ENCODE measurements at places on chromosomes 6 and 20.

DNA sequence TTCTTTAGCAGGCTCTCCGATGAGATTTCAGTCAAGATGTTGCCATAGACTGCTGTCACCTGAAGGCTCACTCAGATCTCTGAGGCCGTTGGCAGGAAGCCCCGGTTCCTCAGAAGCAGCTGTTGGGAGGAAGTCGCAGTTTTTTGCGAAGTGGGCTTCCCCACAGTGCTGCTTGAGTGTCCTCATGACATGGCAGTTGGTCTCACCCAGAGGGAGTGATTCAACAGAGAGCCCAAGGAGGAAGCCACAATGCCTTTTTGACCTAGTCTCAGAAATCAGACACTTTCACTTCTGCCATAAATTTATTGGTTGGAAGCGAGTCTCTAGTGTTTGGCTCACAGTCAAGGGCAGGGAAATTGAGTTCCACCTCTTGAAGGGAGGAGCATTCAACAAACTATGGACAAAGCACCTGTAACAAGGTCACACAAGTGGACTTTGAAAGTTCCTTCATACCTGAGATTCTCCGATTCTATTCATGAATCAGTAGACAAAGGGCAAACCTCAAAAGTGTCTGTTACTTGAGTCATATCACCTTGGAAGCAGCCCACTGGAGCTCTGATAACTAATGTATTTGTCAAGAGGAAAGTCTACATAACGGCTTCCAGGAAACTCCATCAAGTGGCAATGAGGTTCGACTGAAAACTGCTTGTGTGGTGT is 208.3 kb downstream of the TASP1 start:
- DNase-seq = no peak

DNA sequence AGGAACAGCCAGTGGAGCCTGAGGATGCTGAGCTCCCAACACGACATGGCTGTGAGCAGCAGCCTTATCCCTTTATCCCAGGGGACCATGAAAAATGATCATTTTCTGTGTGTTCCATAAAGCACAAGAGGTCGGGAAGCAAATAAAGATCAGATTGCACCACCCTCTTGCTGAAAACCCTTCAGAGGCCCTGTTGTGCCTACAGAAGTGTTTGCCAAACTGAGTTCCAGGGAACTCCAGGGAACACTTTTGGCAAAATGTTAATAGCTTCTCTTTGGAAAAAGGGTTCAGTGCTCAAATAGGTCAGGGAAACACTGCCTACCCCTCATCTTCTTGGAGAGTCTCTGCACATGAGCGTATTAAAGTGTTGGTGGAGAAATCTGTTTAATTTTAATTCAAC is 24.4 kb downstream of the ARMC2 start:
- DNase-seq = no peak

- DNase-seq = no peak
Observed at GRCh38 chr6:12369781-12370262, 79.7 kb downstream of the EDN1 start.

DNA sequence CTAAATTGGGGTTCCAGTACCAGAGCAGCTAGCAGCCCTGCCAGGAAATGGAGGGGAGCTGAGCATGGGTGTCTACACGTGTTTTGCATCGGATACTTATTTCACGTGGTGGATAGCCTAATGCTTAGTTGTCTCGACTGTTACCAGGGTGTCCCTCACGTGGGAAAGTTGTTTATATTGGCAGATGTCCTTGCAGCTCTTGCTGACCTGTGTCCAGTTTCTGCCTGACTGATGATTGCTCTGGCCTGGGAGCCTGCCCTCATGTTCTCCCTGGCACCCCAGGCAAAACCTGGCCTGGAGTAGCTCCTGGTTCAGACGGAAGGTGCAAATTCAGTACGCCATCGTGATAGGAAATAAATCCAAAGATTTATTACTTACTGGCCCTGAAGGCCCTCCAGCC is 11.8 kb upstream of the FERMT1 start:
- no peak for DNase-seq

DNA sequence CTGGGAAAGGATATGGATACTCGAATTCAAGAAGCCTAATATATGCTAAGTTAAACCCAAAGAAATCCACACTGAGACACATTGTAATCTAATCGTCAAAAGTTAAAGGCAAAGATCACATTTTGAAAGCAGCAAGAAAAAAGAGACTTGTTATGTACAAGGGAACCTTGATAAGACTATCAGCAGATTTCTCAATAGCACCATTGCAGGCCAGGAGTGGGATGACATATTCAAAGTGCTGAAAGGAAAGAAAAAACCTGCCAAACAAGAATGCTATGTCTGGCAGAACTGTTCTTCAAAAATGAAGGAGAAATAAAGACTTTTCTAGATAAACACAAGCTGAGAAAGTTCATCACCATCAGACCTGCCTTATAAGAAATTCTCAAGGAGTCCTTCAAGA is 75.2 kb downstream of the COL21A1 start:
- DNase-seq = no peak

DNA sequence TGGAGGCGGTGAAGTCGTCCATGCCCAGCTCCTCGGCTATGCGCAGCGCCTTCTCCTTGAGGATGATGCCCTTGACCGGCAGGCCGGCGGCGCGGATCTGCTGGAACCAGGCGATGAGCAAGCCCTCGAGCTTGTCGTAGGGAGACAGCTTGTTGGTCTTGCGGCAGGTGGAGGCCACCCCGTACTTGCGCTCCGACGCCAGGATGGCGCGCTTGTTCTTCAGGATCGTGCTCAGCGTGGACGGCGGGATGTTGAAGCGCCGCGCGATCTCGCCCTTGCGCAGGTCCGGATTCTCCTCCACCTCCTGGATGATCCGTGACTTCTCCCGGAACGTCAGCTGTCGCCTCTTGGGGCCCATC is 435 bp downstream of the CENPB start:
- DNase-seq = no peak

DNA sequence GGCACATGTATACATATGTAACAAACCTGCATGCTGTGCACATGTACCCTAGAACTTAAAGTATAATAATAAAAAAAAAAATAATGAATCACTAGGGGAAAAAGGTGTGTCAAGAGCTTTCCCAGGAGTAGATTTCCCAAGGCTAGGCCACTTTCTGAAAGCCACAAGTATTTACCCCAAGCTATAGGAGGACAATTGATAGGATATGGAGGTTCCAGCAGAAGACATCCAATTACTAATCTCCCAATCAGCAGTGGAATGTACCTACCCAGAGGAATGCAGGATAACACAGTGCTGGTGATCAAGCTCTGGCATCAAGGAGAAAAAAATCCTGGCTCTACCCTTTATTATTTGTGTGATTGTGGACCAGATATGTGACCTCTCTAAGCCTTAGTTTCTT is 562.7 kb downstream of the RFPL4B start:
- DNase-seq = no peak

DNA sequence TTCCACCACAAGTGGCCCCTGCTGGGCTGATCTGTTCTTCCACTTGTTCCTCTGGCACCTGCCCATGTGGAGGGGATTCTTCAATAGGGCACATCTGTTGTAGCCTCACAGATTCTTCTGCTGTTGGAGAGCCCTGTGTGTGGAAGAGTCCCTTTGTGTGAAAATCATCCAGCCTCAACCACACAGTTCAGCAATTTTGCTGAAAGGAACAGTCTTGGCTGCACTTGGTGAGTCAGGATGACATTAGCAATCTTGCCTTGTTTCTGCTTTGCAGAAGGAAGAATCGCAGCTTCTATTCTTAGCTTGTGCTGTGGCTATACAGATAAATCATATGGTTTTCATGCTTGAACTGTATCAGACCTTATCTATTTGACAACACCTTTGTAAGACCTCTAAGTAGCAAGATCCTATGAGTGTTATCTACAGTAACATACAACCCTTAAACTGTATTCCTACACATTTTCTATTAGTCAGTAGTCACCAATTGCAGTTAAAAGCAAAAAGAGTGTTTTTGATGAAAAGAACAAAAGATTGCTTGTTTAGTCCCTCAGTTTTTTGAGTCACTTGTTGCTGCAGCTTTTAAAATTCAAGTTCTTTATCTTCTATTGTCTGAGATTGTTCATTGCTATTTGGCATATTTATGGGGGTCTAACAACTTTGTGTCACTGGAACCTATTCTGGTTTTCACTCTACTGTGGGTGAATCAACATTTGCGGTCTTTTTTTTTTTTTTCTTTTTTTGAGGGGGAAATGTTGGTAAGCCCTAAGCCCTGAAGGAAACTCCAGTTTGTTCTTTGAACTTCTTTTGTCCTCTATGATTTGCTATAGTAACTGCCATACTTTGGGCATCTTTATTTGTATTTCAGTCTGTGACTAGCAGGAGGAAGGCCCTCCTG is 231.6 kb downstream of the TFAP2B start:
- DNase-seq = no peak

DNA sequence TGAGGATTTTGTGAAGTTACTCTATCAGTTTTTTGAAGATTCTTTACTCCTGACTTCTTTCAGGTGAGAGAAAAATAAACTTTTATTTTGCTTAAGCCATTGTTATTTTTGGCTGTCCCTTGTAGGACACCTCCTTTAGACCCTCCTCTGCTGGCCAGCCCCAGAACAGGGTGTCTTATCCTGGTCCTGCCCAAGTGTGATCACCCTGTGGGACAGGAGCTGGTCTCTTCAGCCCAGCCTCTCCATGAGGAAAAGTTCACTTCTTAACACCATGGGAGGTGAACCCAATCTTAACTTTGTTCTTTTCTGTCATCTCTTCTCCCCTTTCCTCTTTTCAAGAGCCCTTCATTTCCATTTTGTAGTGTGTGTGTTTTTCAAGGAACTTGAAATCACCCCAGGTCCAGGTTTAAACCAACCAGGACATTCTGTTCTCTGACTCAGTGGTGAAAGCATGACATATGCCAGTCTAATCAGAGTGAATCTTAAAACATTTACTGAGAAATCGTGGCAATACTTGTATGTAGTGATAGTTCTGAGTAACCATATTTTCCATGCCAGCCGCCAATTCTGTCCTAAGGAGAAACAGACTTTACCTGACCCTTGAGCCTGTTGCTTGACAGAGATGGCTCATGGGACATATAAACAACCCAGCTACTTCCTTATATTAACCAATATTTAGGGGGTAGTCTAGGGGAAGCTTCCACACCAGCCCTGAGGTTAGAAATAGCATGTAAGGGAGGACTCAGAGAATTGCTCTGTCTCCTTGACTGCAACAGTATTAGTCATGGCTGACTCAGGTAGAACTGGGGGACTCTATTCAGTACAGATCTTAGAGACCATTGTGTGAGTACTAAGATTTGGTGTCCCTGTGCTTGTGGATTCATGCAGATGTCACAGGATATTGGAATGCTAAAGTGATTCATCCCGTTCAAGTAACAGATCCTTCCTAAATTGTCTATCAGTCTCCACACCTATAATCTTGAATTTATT is 48.8 kb downstream of the FLRT3 start:
- no peak for DNase-seq

- DNase-seq = no peak
Observed at GRCh38 chr6:116190550-116190949, 63.3 kb downstream of the TSPYL4 start.

DNA sequence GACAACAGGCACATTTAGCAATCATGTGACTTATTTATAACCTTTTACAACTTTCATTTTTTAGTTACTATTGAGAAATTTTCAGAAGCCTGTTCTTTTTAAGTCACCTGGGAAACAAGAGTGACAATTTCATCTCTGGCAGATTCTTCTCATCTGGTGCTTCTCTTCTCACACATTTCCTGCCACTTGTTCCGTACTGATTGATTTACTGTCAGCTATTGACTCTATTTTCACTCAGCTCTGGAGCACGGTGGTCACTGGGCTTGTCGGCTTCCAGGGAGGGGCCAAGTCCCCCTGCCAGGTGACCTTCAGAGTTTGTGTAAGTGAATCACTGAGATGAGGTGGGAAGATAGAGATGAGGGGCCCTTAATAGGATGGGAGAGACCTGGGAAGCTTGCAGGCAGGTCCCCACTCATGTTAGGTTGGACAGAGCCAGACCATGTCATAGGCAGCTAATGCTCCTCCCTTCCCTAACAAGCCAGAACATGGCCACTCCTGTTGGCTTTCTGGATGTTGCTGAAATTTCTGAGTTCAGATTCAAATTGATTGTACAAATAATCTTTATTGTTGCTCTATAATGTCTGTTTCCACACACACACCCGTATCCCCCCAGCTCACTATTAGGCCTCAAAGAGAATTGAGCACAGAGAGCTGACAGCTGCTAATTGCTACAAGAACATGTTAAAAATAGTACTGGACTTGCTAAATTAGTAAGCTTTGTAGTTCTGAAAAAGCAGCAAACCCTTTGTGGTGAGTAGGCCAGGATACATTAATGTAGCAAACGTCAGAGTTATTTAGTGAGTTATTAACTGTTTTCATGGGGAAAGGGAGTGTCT is 13.3 kb downstream of the DUSP22 start:
- no peak for DNase-seq

DNA sequence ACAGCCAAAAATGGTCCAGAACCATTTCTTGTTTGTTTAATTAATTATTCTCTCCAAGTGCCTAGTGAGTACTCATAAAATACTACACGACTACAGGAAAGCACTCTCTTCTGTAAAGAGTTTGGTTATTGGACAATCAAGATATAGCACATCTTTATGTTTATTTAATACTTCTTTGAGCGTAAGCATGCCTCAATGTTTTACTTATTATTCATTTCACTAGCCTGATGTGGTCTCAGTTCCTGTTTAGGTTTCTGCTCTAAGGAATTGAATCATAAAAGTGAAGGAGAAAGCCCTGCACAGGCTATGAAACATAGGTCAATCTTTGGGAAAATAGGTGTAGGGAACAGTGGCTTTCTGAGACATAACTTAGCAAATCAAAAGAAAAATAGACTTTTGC is 45.9 kb upstream of the AIG1 start:
- DNase-seq = no peak

DNA sequence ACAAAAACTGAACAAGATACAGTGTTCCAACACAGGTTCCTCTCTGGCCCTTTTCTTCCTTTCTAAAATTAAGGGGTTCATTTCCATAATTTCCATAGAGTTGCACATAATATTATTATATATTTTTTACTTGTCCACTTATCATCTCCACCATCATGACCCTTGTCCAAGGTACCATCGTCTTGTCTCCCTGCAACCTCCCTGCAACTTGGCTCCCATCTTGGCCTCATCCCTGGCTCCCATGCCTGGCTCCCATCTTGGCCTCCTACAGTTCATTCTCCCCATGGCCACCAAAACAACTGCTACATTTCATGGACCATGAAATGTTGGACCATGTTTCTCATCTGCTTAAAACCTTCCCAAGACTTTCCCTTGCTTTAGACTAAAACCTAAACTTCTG is 3.1 kb upstream of the KCNB1 start:
- no peak for DNase-seq

DNA sequence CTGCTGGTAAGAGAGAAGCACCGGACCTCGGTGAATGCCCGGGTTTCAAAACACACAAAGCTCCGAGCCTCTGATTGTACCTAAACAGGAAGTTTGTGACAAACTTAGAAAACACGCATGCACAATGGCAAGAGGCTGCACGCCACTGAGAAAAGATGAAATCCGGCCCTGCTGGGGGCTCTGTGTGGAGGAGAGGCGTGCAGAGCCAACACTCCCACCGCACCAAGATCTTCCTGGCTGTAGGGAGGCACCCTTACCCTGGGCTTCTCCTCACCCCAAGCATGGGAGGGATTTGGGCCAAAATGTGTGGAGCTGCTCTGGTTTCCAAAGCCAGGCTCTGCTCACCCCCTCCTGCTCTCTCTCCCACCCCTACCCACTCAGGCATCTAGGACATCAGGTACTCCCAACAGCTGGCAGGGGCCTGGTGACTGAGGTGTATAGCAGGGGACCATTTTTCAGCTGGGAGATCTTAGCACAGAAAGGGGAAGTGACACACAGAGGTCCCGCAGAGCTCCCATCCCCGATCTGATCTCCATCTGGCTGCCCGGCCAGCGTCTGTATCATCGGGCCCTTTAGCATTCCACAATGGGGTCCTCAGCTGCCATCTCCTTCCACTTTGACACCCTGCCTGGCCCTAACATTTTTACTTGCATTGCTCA is 84.2 kb downstream of the TRERF1 start:
- DNase-seq = no peak

GRCh38 chr6:168274037-168274952 is 45.3 kb downstream of the DACT2 start:
- no peak for DNase-seq

Data from D721Med (cell line).